SK-N-MC (cell line): ENCODE measurements at places on chromosomes 1 and 21.
A peak's percentile ranks its signal among the peaks of the same experiment; 100 is the strongest.

DNA sequence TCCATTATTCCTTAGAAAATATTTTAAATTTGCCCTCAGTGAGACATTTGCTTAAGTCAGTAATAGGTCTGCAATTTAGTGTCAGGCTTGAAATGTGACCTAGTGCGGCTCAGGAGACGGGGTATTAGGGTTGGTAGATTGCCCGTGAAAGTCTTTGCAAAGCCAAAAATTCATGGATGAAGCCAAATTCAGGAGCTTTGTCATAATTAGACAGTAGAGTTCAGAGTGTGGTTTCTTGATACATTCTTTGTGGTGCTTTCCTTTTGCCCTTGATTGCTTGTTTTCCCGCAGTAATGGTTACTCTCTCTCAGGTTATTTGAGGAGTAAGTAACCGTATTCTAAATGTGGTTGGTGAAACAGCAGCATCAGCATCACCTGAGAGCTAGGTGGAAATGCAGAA is 120.7 kb downstream of the RPS6KC1 start:
- no peak for DNase-seq

GRCh38 chr1:36352125-36352909 is 28.9 kb upstream of the EVA1B start:
- no peak for DNase-seq

DNA sequence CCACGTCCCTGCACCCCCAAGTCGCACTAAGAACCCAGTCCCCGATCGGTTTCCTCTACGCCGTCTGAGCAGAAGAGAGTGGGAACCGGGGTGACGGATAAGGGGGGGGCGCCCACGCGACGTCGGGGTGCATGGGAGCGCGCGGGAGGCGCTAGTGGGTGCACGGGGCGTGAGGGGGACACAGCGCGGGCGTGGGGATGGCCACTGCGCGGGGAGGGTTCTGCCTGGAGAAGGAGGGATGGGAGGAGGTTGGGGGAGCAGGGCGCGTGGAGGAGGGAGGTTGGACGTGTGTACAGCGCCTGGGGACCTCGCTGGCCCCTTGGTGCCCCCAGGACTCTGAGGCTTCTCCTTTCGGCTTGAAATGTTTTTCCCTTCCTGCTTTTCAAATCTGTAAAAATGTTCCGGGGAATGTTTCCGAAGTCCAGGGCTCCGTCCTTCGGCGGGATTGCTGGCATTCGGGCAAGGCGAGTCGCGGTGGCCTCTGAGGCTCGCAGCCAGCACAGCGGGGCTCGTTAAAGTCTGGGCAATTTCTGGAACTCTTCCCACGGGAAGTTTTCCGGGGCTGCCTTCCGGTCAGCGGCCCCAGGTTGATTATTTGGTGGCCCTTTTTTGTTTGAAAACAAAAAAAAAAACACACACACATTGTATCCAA is 13.1 kb downstream of the RNF220 start:
- no peak for DNase-seq

- no peak for DNase-seq
Observed at GRCh38 chr1:89166705-89167104, 9.1 kb downstream of the GBP7 start.

GRCh38 chr1:23692308-23692871 is 784 bp downstream of the RPL11 start:
- DNase-seq, result no peak

- no peak for DNase-seq
Observed at GRCh38 chr1:68180441-68181164, 51.7 kb downstream of the WLS start.

- DNase-seq, result no peak
Observed at GRCh38 chr1:98733782-98734112, 72.2 kb downstream of the SNX7 start.

GRCh38 chr1:2177541-2177940 is 17.0 kb downstream of the FAAP20 start:
- DNase-seq, result no peak

GRCh38 chr21:38323721-38324531 is 67.1 kb downstream of the KCNJ15 start:
- peak; percentile 34 for DNase-seq

- peak; percentile 95 for DNase-seq
Observed at GRCh38 chr1:43763497-43763973, 56.2 kb downstream of the ST3GAL3 start.

DNA sequence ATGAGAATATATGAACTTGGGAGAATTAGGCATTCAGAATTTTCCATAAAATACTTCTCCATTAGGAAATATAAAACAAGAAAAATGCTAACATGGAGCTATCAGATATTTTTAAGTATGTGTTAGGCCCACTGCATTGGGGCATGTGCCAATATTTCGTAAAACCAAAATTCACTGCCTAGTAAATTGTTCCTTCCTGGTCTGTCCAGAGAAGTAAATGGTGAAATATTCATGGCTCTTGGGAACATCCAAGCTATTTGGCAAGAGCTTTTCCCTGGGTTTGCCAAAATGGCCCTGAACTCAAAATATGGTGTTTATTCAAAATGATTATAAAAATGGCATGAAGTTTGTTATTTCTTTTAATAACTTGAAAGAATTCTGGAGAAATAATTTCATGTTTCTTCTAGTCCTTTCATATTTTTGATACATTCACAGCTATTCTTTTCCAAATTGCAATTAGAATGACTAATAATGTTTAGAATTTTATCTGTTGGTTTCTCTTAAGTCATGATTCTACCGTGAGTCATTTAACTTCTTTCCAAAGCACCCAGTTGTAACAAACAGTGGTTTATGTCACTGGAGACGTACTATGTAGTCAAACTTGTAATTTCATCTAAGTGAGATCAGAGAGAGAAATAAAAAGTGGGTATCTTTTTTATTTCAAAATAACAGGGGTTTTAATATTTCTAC is 25.7 kb upstream of the SLC19A2 start:
- DNase-seq, result no peak

DNA sequence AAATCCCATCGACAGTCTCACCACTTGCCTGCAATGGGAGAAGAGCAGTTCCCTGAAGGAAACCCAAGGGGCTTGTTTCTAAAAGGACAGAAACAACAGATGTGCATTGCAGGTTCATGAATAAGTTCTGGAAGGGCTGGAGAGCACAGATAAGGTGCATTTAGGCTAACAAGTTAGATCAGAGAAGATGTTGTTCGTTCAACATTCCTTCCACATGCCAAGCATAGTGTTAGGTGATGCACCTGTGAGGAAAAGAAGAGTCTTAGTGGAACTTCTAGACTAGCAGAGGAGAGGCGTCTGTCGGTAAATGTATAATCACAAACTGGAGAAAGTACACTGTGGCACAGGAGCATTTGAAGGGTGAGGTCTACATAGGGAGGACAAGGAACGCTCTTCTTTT is 98.0 kb downstream of the ST3GAL3 start:
- no peak for DNase-seq

GRCh38 chr1:156742801-156743200 is 1.9 kb upstream of the MRPL24 start:
- no peak for DNase-seq

GRCh38 chr1:115051850-115052249 is 22.2 kb downstream of the TSHB start:
- DNase-seq, result no peak

DNA sequence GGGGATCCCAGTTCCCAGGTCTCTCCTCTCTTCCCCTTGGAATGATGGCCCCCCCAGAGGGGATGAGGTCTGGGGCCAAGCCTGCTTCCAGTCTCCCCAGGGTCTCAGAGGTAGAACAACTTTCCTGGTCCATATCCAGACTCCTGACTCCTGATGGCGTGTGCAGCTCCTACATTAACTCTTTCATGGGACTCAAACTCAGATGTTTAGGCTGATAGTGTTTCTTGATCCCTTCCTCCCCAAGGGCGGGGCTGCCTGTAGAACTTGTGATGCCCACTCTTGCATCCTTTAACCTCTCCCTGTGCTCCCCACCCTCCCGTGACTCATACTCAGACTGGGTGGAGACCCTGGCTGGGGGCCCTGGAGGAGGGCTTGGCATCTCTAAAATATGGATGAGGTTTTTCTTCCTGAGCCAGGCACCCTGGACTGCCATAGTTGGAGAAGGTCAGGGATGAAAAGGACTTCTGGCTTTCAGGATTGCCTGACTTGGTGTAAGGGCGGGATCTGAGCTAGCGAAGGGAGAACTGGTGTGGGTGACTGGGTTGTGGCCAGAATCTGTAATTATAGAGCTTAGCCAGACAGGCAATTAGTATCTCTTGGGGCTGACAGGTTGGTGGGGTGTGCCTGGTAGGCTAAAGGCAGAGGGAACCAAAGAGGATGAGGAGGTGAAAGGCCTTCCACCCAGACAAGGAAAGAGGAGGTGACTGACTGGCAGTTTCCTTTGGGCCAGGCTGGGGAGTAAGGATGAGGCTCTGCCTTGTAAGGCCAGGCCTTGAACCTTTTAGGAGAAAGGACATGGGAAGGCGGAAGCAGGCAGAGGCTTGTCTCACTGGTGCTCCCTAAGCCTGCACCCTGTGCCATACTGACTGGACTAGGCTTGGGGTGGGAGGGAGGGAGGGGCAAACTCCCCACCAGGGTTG is 1.5 kb downstream of the ATP8B2 start:
- DNase-seq, result no peak

GRCh38 chr21:45305836-45306235 is 18.1 kb upstream of the POFUT2 start:
- DNase-seq, result no peak

- DNase-seq, result no peak
Observed at GRCh38 chr1:211893260-211893659, 62.7 kb upstream of the LPGAT1 start.

DNA sequence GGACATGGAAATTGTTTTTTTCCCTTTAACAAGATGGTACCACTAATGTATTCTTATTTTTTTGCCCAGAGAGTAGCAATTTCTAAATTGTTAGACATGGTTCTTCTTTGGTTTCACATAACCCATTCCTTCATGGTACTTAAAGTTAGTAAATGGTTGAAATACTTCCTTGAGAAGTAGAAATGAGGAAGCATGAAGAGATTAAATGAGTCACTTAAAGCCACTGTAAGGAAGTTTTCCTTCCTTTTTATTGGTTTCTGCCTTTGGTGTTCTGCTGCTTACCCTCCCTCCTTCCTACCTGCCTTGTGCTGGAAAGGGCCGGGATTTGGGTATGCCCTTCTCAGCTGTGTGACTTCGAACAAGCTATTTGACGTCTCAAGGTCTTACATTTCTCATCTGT is 101.0 kb downstream of the KIF26B start:
- DNase-seq, result no peak

DNA sequence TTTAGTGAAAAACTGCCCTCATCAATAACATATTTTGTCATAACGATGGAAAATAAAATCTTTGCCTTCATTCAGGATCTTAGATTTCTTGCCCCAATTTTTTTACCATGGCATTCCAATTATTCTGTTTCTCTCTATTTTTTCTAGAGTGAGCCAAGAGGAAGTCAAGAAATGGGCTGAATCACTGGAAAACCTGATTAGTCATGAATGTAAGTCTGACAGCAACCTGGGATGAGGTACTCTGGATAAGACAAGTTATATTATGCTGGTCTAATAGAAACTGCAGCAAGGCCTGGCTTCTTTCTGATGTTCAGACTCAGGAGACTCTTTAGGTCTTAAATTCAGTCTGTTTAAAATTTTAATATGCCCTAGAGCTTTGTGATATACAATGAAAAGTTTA is 3.5 kb downstream of the RGS4 start:
- no peak for DNase-seq

DNA sequence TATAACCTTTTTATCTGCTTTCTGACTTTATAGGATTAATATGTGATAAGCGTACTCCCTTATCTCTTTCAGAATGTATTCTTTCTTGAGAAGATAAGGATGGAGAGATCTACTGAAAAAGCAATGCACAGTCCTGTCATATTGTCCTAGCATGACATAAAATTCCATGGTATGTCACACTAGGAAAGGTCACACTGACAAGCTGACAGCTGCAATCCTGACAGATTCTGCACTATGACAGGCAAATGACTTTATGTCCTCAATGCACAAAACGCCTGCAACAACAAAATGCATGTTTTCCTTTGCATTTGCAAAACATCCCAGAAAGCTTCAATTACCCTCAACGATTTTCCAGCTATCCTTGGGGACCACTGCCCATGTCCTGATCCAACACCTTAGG is 393.8 kb downstream of the DSCAM start:
- no peak for DNase-seq

DNA sequence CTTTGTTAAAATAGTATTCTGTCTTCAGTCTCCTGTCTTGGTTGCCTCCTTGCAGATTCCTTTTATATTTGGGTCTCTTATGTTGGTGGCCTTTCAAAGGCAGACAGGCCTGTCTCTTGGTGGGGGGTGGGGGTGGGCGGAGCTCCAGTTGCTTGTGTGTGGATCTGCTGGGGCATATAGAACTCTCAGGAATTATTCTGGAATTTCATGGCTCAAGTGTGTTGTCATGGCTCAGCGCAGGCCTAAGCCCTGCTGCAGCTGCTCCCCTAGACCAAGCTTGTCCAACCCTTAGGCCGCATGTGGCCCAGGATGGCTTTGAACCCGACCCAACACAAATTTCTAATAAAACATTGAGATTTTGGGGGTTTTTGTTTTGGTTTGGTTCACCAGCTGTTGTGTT is 8.0 kb downstream of the C1orf35 start:
- no peak for DNase-seq

GRCh38 chr1:114341299-114341698 is 169.7 kb downstream of the TRIM33 start:
- no peak for DNase-seq

DNA sequence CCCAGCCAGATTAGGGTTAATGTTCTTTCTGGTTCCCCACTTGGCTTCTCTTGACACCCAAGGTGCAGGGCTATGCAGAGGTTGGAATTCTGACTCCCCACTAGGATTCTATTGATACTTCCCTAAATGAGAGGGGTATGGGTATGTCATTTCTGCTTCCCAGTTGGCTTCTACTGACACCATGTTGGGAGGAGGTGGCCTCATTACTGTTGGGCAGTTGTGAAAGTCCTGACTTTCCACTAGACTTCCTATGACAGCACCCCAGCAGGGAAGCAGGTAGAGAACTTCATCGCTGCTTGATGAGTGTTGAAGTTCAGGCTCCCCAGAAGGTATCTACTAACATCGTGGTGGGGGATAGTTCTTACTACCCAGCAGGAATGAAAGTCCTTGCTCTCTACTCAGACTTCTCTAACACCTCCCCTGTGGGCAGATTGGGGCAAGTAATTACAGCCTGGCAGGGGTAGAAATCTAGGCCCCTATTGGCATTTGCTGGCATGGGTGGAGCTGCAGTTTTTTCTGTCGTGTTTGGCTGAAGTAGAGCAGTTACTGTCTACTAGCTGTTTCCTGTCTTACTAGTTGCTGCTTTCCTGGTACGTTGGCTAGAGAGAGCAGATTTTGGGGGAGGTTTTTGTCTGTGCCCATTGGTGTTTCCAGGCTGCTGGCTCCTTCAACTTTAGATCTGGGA is 41.5 kb downstream of the ZYG11B start:
- no peak for DNase-seq

GRCh38 chr1:243848165-243848857 is 1.7 kb downstream of the AKT3 start:
- no peak for DNase-seq
